ENCODE measurements at places on chromosomes 5 and 9.

- no peak for DNase-seq
These were observed 30.5 kb upstream of the DAB2IP start for GRCh38 chr9:121620777-121621449.

- no peak for DNase-seq
These were observed 61.5 kb downstream of the OSTF1 start for GRCh38 chr9:75149841-75150241.

GRCh38 chr5:13926731-13927130 lies 17.8 kb downstream of the DNAH5 start:
- DNase-seq, result no peak

- DNase-seq, result no peak
These were observed 287.0 kb downstream of the GAS1 start for GRCh38 chr9:86660146-86660943.

DNA sequence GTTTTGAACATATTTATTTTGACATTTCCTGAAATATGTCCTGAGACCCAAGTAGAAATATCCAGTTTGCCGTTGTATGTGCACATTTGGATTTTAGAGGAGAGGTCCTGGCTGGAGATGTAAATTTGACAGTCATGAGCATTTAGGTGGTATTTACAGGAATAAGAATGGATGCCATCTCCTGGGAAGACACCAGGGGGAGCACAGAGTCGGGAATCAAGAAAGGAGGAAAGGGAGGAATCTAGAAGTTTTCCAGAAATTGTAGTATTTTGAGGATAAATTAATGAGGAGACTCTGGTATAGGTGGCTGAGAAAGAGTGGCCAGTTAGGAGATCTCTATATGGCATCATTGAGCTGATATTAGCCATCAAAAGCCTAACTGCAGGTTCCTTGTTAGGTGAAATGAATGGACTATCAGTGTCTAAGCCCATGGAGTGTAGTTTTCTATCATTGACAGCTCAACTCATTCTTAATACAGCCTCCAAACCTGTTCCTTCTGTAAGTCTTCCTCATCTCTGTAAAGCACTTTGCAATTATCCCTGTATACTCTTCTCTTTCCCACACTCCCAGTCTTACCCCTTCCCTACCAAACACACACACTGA lies 7.2 kb downstream of the GAPT start:
- DNase-seq, result peak; percentile 18

DNA sequence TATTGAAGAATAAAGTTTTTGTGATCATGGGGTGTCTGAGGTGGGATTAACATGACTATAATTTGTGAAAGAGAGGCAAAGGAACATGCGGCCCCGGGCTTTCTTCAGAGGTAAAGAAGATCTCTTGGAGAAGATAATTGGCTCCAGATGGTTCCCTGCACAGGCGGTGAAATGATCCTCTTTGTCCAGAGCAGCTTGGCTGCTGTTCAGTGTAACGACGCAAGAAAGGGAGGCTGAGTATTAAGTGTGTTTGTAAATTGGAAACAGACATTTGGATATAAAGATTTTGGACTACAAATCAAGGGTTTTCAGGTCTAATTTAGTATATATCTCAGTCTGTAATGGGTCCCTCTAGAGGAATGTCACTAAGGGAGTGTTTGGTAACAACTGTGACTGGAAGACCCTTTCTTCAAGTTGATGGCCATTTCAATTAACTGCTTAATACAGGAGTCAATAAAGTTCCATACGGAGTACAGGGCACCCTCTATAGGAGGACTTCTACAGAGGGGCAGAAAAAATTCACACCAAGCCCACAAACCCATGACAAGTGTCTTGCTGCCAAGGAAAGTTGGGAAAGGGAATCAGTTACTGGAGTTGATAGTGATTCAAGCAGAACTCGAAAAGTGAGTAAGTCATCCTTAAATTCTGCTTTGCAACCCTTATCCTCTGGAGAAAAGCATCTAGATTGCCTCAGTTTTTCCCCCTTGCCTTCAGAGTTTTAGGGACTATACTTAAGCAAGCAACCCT lies 4.1 kb downstream of the EQTN start:
- no peak for DNase-seq

DNA sequence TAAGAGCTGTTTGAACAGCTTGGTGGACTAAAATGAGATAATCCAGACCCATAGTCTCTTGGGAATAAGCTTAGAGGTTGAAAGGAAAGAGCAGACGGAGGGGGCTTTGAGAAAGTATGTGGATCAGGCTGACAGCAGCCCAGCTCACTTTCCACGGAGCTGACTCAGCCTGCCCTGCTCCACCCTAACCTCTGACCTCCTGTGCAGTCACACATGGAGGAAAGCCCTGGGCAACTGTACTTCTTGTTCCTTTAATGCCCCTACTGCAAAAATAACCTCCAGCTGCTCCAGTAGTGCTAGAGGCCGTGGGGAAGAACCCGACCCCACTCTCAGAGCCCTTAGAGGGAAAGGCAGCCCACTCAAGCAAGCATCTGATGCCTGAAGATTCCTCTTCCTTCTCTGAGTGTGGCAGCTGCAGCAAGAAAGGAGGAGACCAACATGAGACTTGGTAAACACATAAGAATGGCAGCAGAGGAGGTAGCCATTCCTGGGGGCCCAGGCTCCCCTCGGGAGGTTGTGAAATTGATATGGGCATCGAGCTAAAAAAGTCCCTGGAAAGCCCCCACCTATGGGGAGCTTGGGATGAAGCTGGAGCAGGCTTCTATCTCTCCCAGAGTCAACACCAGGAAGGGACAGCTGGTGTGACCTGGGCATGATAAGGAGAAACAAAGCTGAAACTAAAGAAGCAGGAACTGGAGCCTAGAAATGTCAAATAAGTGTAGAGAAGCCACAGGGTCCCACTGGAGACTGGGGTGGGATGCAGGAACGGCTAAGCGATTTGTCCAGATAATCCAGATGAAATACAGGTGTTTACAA lies 204.3 kb downstream of the PIK3R1 start:
- no peak for DNase-seq

DNA sequence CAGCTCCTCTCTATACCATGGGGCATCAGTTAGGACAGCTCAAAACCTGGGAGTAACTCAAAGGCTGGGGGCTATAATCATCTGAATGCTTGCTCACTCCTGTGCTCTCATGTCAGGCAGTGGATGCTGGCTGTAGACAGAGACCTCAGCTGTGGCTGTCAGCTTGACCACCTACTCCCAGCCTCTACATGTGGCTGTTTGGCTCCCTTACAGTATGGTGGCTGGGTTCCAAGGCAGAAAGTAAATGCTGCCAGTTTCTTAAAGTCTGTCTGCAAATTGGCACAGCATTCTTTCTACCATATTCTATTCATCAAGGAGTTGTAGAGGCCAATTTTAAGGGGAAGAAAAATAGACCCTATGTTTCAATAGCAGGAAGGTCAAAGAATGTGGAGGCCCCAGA lies 66.9 kb downstream of the TMC1 start:
- DNase-seq, result no peak

DNA sequence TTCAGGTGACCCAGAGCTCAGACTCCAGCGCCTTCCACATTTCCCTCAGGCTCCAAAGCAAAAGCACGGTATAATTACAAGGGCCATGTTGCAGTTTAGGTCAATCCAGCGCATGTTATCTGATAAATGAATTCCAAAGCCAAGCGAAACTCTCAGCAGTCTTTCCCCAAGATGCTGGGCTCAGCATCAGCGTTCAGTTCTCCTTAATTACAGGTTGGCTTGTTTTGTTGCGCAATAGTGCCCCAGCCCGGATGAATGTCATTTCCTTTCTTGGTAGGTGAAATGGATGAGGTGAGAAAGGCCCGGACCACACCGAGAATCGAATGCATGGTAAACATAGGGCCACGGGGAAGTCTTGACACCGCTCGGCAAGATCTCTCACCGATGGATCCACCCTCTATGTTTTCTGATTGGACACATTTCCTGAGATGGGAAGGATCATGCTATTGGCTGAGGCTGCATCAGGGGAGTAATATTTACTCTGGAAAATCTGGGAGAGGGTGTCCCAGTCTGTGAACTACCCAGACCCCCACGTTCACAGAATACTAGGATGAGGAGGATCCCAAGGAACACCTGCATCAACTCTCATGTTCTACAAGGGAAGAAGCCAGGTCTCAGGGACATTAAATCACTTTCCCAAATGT lies 221.2 kb upstream of the ANKRD55 start:
- DNase-seq, result no peak

DNA sequence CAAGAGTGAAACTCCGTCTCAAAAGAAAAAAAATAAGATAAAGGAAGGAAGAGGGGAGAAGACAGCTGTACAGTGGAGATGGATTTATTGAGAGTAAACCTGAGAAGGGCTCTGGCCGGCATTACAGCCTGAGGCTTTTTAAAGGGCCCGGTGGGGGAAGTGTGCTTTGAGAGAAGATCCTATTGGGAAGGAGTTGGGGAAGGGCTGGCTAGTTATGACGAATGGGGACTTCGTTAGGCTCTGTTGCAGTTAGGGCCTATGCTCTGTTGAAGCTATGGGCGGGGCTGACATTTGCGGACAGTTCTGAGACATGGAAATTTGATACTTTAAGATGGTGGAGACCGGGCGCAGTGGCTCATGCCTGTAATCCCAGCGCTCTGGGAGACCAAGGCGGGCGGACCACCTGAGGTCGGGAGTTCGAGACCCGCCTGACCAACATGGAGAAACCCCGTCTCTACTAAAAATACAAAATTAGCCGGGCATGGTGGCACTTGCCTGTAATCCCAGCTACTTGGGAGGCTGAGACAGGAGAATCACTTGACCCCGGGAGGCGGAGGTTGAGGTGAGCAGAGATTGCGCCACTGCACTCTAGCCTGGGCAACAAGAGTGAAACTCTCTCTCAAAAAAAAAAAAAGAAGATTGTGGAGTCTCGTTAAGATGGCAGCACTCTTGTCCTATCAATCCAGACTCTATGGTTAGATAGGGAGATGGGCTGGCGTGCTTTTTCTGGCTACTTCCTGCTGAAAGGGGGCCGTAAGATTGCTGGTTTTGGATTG lies 33.2 kb downstream of the C9orf50 start:
- DNase-seq, result no peak

- no peak for DNase-seq
These were observed 93.4 kb downstream of the STRBP start for GRCh38 chr9:123174887-123175518.

DNA sequence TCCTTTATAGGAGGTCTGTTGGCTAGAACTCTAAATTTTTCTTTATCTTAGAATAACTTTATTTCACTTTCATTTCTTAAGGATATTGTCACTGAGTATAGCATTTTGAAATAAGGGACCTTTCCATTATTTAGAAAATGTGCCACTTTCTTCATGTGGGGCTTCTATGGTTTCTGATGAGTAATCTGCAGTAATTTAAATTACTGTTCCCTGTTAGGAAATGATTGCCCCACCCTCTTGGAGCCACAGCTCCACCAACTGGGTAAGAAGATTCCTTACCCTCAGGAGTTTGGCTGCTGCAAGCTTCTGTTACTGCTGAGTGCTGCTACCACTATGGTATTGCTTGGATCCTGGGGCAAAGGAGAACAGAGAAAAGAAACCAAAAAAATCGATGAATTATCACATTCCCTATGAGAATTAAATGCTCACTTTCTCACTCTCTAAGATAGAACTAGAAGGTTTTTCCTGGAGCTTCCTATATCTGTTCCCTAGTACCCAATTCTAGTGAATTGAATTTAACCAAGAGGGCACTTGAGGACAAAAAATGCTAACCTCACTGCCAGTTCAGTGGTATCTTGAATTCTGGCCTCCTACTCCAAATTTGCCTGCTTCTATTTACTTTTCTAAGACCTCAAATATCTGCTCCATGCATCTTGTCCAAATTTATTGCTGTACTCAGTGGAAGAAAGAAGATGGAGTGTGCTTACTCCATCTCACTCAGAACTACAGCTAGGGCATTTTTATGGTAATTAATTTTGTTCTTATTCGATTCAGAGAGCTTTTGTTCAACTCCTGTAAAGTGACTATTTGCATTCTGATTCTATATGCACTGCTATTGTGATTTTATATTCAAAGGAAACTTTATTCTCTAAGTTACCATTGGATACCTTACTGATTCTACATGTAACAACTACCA lies 2111.3 kb downstream of the MAT2B start:
- DNase-seq, result no peak

DNA sequence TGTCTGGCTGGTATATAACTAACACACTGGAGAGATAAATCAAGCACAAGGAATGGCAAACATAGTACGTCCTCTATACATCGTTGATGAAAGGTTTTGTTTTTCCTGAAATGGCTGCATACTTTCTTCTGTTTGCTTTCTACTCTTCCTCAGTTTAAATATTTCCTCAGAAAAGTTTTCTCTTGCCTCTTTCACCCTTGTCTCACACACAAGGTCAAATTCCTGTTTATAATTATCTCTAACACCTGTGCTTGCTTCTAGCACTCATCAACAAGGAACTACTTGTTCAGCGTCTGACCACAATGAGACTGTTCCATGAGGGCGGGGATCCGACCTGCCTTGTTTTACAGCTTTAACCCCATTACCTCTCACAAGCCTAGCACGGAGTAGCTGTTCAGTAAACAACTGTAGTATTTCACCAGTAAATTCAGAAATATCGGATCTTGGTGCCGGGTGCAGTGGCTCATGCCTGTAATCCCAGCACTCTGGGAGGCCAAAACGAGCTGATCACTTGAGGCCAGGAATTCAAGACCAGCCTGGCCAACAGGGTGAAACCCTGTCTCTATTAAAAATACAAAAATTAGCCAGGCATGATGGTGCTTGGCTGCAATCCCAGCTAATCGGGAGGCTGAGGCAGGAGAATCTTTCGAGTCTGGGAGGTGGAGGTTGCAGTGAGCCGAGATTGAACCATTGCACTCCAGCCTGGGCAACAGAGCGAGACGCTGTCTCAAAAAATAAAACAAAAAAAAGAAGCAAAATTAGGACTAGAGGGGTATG lies 37.0 kb downstream of the NR6A1 start:
- DNase-seq, result no peak

DNA sequence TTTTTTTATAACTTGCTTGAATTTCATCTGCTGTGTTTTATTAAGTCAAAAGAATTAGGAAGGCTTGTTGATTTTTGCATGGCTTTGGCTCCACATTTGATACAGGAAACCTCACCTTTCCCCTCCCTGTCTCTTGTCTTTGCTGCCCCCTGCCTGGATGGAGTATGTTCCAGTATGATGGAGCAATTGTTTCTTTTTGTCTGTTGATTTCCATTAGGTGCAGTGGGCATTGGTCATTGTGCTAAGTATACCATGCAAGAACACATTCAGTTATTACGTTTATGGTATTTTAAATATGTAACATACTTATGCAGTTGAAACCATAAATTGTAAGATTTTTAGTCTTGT lies 19.6 kb downstream of the TJP2 start:
- no peak for DNase-seq

- DNase-seq, result no peak
These were observed 1528.6 kb downstream of the EFNA5 start for GRCh38 chr5:106142116-106142515.

GRCh38 chr5:166594567-166594966 lies 1696.9 kb upstream of the WWC1 start:
- no peak for DNase-seq

DNA sequence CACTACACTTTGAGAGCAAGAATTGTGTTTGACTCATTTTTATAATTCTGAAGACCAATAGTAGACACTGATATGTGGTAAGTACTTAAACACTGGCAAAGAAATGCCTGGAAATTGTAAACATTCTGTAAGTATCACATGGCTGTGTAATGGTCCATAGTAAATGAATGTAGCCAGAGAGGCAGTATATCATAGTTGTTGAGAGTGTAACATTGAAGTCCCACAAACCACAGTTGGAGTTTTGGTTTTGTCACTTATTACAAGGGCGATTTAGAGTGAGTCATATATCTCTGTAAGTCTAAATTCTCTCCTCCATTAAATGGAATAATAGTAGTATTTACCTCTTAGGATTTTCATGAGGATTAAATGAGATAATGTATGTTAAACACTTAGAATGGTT lies 181.1 kb upstream of the MEF2C start:
- DNase-seq, result no peak

GRCh38 chr5:102582696-102583095 lies 83.9 kb upstream of the SLCO6A1 start:
- no peak for DNase-seq

Measured in frontal cortex (tissue), 4 donors.